Heart left ventricle (tissue), 16 donors: ENCODE measurements at places on chromosomes 4 and X. TPM values are rescaled to one million over a fixed set of nuclear protein-coding genes. Genes with fewer than 3 reads are reported as not detected.

Gene TRAPPC2
- 4.6 TPM for polyA plus RNA-seq

Gene PCDH10
- 0.01 TPM for polyA plus RNA-seq

Gene ODAPH
- not detected for polyA plus RNA-seq

Gene F11
- not detected for polyA plus RNA-seq

- DNase-seq = no peak
Observed at GRCh38 chr4:180041576-180041975, 2201.6 kb upstream of the TENM3 start.

GRCh38 chr4:36152735-36153134 lies 91.6 kb downstream of the ARAP2 start:
- DNase-seq = no peak

- no peak for DNase-seq
Observed at GRCh38 chr4:78581618-78582017, 30.0 kb downstream of the ANXA3 start.

- DNase-seq = no peak
Observed at GRCh38 chr4:106238820-106239420, 77.1 kb downstream of the TBCK start.
